ENCODE measurements at places on chromosomes 5 and 9.

GRCh38 chr9:131546336-131547084 lies 1.2 kb downstream of the PRRT1B start:
- DNase-seq, result no peak

- no peak for DNase-seq
Observed at GRCh38 chr9:36401164-36401740, 1.2 kb upstream of the RNF38 start.

DNA sequence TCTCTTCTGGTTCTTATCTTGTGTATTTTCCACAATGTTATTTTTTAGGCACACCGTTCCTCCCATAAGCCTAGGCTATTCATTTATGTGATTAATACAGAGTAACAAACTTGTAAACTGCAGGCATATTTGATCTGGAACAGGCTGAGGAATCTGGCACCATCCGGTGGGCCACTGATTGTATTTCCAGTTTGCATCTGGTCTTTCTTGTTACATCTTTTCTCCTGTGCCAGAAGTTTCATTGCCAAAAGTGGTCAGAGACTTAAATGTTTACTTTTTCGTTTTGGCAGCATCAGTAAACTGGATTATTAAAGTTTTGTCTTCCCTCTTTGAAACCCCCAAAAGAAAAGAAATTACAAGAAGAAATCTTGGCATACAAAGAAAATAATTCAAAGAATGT lies 17.9 kb upstream of the ZCCHC7 start:
- DNase-seq, result no peak

- no peak for DNase-seq
Observed at GRCh38 chr9:134435550-134436378, 109.5 kb downstream of the RXRA start.

DNA sequence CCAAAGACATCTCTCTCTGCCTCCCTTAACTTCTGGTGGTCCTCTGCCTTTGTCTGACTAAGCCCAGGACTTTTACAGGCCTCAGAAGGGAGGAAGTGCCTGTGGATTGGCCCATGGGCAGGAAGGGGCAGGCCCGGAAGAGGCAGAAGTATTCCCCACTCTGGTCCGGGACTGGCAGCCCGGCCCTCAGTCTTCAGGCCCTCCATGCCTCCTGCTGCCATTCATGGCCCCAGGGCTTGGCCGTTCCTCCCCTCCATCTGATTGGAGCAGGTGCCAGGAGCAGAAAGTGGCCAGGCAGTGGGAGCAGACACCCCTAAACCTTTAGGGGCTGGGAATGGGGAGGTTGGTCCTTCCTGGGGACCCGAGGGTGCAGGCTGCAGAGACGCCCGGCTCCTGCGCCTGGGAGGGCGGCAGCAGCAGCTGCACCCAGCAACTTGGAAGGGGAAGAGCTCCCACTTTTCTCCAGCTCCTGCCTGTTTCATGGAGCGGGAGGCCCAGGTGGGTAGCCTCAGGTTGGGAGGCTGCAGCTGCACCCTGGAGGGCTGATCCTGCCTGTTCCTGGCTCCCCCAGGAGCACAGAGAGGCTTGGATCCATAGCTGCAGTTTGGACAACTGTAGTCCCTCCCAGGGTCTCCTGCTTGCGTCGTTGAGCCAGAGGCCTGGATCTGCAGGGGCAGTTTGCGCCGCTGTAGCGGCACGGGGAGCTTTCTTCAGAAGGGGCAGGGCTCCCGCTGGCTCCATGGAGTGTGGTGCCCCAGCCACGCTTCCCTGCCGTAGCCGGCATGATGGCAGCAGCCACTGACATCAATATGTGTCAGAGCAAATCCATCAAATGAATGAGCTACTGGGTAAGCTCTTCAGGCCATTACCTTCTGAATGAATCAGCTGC lies 661.5 kb upstream of the NUDT12 start:
- no peak for DNase-seq

Data from hematopoietic multipotent progenitor cell treated with erythropoietin and hydrocortisone succinate and interleukin-3 and kit ligand, for 8 days (in vitro differentiated cells).